ENCODE measurements at places on chromosomes 1 and 21. TPM values are rescaled to one million over a fixed set of nuclear protein-coding genes. Genes with fewer than 3 reads are reported as not detected.

The BTBD8 gene
- total RNA-seq = 1.3 TPM

The IFI44L gene
- total RNA-seq = not detected

The CHAF1B gene
- total RNA-seq = 16.4 TPM

The OR2M3 gene
- not detected for total RNA-seq

The PGLYRP3 gene
- not detected for total RNA-seq

The AMY2A gene
- not detected for total RNA-seq

The DNAH14 gene
- 63.2 TPM for total RNA-seq

The MCOLN2 gene
- total RNA-seq = not detected

DNA sequence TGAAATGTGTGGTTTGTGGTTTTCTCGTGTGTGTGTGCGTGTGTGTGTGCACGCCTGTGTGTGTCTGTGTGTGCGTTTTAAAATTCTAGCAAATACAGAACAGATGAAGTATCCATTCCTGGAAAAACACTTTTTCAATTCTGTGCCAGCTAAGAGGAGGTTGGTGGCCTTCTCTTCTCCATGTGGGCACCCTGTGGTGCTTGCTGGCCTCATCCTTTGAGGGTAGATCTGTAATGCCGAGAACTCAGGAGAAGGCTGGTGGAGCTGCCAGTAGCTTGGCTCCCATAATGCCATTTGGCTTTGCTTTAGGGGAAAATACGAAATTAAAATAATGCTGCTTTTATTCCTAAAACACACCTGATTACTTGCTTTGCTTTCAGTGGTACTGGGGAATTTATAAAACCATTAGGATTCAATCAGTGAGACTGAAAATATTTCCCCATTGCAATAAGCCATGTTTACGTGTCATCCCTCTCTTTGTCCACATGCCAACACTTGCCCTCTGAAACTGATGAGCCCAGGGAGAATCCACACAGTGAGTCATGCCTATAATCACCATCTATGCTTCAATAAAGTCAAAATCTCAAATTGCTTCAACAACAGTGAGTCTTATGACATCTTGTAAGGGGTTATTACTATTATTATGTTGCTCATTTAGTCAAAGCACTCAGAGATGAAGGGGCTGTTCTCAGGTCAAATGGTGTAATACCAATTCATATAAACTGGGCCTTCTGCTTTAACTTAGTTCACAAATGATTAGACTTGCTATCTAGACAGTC lies 39.2 kb downstream of the ABCA4 start:
- DNase-seq = no peak

DNA sequence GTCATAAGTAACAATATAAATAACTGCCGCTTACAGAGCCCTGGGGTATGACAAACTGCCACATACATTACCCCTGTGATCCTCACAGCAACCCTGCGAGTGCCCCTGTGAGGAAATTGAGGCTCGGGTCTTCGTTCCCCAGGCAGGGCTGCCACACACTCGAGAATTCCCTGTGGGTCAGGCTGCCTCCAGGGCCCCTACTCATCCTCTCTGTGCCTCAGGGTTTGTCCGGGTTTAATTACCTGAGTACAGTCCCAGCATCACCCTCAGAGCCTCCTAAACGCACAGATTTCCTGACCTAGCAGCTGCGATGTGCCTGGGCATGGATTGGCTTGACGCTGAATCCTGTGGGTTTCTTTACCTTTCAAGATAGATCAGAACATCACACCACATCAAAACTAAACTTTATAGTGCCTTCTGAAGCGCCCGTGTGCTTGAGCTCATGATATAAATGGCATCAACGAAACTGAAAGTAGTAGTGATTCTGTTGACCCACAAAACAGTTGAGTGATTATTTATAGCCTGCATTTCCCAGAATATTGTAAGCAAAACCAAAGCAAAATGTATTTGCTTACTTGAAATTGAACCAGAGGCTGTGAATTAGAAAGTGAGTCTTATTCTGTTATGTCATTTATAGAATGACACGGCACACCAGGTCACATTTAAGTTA lies 14.0 kb downstream of the SLC37A1 start:
- no peak for DNase-seq

- no peak for DNase-seq
These were observed 2.8 kb upstream of the CD1D start for GRCh38 chr1:158177700-158178450.

- DNase-seq = no peak
These were observed 53.6 kb downstream of the FBXO42 start for GRCh38 chr1:16298653-16299052.

GRCh38 chr1:41780322-41780721 lies 138.4 kb downstream of the HIVEP3 start:
- DNase-seq = no peak

DNA sequence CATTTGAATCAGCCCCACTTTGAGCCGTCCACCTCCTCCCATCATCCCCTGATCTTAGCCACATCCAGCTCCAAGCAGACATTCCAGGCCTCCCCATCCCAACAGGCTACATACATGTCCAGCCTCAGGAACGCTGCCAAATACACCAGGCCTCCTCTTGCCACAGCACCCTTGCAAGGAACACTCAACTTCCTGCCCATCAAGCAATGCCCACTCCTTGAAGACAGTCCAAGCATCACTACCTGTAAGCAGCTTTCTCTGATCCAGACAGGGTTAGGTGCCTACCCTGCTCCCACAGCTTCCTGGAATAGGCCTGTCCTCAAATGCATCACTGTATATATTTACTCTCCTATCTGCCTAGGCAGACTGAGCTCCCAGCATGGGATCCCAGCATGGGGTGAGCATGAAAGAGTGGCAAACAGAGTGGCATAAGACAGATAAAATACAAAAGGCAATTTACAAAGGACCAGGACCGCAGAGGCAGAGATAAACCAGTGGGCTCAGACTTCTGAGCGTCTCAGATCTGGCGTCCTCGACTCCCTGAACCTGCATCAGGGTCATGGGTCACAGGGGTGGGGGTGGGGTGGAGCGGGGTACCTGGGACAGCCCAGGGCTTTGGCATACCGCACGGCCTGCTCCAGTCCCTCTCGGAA lies 816 bp downstream of the HYI start:
- no peak for DNase-seq

- peak; percentile 13 for DNase-seq
These were observed 1030.9 kb downstream of the AMY1C start for GRCh38 chr1:104780470-104781078.

- peak; percentile 92 for DNase-seq
These were observed 19.9 kb upstream of the EVI5 start for GRCh38 chr1:92804721-92805201.

DNA sequence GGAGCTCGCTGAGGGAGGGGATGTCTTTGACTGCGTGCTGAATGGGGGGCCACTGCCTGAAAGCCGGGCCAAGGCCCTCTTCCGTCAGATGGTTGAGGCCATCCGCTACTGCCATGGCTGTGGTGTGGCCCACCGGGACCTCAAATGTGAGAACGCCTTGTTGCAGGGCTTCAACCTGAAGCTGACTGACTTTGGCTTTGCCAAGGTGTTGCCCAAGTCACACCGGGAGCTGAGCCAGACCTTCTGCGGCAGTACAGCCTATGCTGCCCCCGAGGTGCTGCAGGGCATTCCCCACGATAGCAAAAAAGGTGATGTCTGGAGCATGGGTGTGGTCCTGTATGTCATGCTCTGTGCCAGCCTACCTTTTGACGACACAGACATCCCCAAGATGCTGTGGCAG lies 1.4 kb downstream of the TSSK3 start:
- no peak for DNase-seq

DNA sequence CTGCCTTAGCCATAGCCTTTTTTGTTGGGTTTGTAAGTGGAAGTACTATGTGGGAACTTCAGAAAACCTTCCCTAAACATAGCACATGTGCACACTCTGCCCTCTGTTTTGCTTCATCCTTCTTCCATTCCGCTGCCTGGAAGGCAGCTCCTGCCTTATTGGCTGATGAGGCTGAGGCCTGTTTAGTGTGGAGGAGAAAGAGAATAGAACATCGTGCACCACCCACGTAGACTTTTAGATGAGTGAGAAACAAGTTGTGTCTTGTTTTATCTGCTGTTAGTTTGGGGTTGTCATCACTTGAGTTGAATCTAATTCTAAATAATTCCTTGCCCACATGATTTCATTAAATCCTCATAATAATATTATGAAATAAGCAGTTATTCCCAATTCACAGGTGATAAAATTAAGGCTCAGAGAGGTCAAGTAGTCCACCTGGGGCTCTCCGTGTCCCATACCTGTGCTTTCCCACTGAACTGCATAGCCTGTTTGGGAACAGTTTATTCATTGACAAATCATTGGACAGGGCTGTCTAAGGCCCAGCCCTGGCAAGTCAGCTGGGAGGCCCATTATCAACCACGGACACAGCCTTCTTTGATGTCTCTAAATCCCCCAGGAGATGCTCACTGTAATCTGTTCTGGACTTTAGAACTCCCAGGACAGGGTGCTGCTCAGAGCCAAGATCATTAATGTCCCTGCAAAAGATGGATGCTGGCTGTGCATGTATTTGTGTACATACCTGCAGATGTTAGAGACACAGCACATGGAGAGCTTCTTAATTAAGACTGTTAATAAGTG lies 93.0 kb downstream of the ABCA4 start:
- peak; percentile 50 for DNase-seq

GRCh38 chr1:84959294-84959693 lies 37.6 kb downstream of the MCOLN2 start:
- DNase-seq = no peak

DNA sequence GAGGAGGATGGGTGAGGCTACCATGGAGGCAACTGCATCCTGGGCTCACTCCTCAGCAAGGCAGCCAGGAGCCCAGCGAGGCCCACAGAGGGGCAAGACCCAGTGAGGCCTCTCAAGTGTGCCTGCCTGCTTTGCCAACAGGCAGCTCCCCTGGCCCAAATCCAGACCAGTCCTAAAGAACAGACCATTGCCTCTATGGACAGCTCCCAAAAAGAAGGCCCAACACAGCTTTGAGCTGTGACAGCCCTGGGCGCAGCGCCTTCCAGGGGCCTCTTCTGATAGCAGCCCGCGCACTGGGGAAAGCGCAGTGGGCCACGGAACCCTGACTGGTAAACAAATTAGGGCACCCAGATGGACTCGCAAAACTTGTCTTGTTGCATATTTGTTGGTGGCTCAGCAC lies 25.5 kb downstream of the C1orf198 start:
- DNase-seq = no peak

GRCh38 chr21:27418346-27418745 lies 451.5 kb upstream of the ADAMTS5 start:
- no peak for DNase-seq
